Effector memory CD4-positive, alpha-beta T cell (primary cell): ENCODE measurements at places on chromosomes 6 and 20.

GRCh38 chr6:153801917-153802316 is 237.1 kb upstream of the OPRM1 start:
- DNase-seq = no peak
- no peaks in the 10 kb centered on the region for H3K27me3 ChIP-seq
- H3K4me3 ChIP-seq = no peak overlapping the region
- no peaks in the 10 kb centered on the region for H3K36me3 ChIP-seq
- H3K27ac ChIP-seq = no peak overlapping the region

GRCh38 chr6:156418253-156418652 is 358.9 kb upstream of the ARID1B start:
- H3K36me3 ChIP-seq = no peaks in the 10 kb centered on the region
- no peak overlapping the region for H3K4me3 ChIP-seq
- H3K27ac ChIP-seq = no peak overlapping the region

DNA sequence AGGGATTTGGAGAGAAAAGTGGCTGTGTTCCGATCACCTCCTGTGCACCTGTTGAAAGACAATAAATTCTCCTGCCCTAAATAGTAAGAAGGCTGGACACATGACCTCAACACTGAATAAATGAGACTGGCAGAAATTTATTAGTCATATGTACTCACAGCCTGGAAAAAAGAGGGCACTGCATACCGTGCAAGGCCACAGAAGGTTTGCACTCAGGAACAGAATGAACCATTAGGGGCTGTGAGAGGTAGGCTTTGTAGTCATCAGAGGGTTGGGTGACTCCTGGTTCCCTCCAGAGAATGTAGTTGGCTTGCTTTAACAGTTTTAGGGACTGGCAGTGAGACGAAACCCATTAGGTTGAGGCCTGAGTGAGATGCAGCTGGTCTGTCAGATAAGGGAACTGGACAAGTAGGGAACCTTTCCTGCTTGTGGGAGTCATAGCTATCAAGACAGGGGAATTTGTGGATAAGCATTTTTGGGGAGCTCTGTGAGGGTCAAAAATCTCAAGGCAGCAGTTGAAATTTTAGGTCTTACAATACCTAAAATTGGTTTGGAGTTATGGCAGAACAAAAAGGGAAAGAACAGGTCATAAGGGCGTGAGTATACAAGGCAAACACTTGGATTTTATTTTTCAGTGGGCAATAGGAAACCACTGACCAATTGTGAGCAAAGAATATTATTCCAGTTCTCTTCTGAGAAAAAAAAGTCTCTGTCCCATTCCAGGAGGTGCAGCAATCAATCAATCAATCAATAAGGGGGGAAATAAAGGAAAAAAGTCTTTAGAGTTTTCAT is 67.9 kb upstream of the BTN3A2 start:
- H3K4me1 ChIP-seq = no peaks in the 10 kb centered on the region
- H3K4me3 ChIP-seq = no peak overlapping the region
- no peaks in the 10 kb centered on the region for H3K27me3 ChIP-seq
- no peak overlapping the region for H3K27ac ChIP-seq
- H3K36me3 ChIP-seq = no peaks in the 10 kb centered on the region
- DNase-seq = no peak

GRCh38 chr6:1494671-1495070 is 105.3 kb downstream of the FOXF2 start:
- no peak overlapping the region for H3K27ac ChIP-seq
- no peaks in the 10 kb centered on the region for H3K27me3 ChIP-seq
- DNase-seq = no peak
- H3K36me3 ChIP-seq = no peaks in the 10 kb centered on the region
- H3K4me1 ChIP-seq = no peaks in the 10 kb centered on the region

DNA sequence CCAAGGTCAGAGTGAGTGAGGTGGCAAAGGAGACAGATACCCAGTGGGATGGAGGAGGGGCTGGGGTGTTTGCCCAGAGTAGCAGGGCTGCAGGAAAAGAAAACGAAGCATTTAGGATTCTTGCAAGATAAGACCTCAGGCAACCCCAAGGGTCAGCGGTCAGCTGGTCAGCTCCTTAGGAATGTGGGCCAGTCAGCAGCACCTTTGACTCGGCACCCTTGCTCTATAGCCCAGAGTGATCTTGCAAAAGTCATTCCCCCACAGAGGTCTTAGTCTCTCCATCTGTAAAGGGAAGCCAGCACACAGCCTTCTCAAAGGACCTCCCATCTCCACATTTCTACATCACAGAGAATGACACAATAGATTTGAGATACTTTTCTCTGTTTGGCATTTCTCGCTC is 56.7 kb downstream of the VEGFA start:
- H3K4me1 ChIP-seq = no peaks in the 10 kb centered on the region
- no peak overlapping the region for H3K27ac ChIP-seq
- DNase-seq = no peak
- H3K4me3 ChIP-seq = no peak overlapping the region
- H3K36me3 ChIP-seq = no peaks in the 10 kb centered on the region
- H3K27me3 ChIP-seq = no peaks in the 10 kb centered on the region

DNA sequence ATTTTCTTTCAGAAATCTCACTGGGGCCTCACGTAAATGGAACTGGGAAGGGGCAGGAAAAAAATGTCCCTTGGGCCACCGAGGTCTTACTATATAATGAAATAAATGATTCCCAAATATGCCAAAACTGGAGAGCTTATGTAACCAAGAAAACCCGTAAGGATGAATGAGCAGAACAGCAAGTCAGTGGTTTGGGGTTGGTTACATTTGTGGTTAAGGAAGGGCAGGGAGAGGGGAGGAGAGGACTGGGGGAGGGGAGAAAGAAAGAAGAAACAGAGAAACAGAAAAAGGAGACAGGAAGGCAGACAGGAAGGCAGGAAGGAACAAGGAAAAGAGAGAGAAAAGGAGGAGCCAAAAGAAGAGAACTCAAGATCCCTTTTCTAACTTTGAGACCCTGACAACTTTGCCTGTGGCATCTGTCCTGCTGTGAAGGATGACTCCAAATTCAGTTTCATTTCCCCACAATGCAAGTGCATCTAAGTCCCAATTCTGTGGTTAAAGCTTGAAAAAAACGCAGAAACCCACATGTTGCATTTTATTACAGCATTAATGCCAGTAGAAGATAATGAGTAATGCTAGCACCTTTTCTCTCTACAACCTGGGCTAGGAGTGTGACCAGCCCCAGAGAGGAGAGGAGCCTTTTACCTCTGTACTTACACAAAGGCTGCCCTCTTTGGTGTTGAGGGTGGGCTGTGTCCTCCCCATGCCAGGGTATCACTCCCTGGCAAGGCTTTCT is 10.8 kb upstream of the ARMC2 start:
- H3K4me1 ChIP-seq = no peaks in the 10 kb centered on the region
- no peaks in the 10 kb centered on the region for H3K27me3 ChIP-seq
- no peak for DNase-seq
- H3K4me3 ChIP-seq = no peak overlapping the region
- H3K36me3 ChIP-seq = no peaks in the 10 kb centered on the region

GRCh38 chr6:36139991-36140710 is 9.8 kb downstream of the MAPK13 start:
- no peak overlapping the region for H3K4me3 ChIP-seq
- no peaks in the 10 kb centered on the region for H3K27me3 ChIP-seq
- no peak overlapping the region for H3K27ac ChIP-seq

DNA sequence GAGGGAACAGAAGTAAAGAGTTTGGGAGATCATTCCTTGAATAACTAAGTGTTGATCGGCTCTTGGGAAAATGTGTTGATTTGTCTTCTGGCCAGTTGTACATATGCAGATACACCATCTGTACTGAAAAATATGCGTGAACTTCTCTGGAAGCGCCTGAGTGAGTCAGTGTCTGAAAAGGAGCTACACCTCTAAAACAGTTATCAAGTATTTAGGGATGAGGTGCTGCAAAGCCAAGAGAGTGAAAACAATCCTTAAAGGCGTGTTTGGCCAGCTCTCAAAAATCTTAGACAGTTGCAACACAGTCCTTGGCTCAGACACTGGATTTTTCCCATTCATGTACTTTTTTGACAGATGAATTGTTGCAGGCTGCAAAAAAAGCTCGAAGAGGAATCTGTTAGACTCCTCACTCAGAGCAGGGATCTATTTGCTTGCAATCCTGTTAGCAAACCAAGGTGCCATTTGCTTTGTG is 61.3 kb downstream of the BMP6 start:
- no peaks in the 10 kb centered on the region for H3K4me1 ChIP-seq
- no peak for DNase-seq
- no peak overlapping the region for H3K4me3 ChIP-seq
- H3K27me3 ChIP-seq = no peaks in the 10 kb centered on the region
- H3K36me3 ChIP-seq = no peaks in the 10 kb centered on the region
- no peak overlapping the region for H3K27ac ChIP-seq

- H3K4me1 ChIP-seq = peaks cover 6% of the 10 kb centered on the region
- no peak for DNase-seq
- no peaks in the 10 kb centered on the region for H3K27me3 ChIP-seq
- no peaks in the 10 kb centered on the region for H3K36me3 ChIP-seq
- H3K27ac ChIP-seq = no peak overlapping the region
- peak overlapping the region; percentile 69 for H3K4me3 ChIP-seq
These were observed 1.1 kb upstream of the BEND3 start for GRCh38 chr6:107116328-107116892.

DNA sequence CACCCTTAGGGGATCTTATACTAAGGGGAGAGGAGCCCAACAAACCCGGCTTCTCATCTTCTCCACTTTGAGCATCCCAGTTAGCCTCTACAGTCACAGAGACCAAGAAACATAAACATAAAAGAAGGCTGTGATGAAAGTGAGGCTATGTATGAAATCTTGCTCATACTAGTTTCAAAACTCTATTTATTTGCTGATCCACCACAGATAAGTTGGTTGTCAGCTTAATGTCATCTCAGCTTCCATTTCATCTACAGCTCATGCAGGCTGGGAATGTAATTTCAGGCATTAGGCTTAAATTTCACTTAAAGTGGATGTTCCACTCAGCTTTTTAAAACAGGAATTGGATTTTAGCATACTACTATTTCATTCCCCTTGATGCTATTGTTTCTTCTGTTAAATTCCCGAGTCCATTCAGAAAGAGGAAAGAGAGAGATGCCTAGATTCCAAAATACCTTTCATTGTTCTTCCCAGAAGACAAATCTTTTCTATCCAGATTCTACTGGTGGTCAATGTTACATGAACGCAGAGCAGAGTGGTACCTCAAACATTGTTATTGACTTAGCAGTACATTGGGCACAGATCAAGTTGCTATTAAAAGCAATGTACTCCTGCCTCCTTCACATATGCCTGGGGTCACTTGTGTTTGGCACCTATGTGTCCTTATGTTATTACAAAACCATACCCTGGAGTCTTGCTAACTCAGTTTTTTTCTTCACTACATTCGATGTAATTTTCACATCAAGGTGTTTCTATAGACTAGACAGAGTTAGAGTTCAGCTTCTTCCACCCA is 149.0 kb downstream of the HACE1 start:
- DNase-seq = no peak
- H3K4me1 ChIP-seq = no peaks in the 10 kb centered on the region

DNA sequence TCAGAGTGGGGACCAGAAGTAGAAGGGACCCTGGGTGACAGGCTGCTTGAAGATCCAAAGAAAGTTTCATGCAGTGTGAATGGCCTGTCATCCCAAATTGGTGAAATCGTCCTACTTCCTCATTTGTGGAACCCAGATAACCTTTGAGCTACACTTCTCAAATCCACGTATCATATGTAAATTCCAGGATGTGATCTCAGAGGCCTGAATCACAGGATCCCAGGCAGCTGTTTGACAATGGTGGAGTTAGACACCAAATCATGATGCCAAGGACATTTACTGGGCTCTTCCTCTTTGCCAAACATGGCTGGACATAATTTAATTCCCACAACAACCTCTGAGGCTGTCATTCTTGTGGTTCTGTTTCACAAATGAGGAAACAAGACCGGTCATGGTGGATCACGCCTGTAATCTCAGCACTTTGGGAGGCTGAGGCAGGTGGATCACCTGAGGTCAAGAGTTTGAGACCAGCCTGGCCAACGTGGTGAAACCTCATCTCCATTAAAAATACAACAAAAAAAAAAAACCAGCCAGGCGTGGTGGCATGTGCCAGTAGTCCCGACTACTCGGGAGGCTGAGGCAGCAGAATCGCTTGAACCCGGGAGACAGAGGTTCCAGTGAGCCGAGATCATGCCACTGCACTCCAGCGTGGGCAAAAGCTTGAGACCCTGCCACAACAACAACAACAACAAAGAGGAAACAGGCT is 39.9 kb upstream of the TTPAL start:
- H3K27ac ChIP-seq = no peak overlapping the region
- no peaks in the 10 kb centered on the region for H3K27me3 ChIP-seq
- no peaks in the 10 kb centered on the region for H3K4me1 ChIP-seq

DNA sequence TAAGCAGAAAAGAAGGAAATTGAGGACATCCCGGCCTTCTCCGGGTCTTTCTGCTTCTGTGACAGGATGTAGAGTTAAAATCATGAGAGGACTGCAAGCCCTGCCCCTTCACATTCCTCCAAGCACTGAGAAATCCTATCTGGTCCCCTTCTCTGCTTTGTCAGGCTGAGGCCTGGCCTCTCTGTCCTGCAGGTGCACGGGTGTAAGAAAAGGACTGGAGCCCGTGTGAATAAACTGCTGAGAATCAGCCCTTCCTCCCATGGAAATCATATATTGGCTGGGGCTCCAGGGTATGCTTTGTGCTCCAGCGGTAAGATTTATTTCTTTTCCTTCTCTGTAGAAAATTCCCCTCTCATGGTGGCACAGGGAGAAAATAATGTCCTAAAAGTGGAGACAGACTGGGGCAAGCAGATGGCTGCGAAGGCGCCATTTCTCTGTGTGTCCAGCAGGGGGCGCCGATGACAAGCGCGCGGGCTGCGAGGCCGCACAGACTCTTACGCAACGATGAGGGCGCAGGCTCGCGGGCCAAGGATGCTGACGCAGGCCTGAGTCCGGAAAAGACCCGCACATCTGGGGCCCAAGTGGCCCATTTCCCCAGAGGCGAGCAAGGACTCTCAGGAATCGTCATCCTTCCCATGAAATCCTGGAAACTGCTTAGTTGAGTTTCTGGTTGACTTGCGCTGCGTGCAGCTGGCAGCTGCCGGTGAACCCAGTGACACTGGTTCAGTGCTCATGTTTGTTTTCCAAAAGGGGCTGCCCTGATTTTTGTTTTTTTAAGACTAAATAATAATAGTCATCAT is 258.6 kb downstream of the ADGB start:
- H3K27ac ChIP-seq = no peak overlapping the region
- DNase-seq = peak; percentile 40

- no peaks in the 10 kb centered on the region for H3K27me3 ChIP-seq
- no peak overlapping the region for H3K27ac ChIP-seq
- DNase-seq = no peak
- no peaks in the 10 kb centered on the region for H3K4me1 ChIP-seq
These were observed 58.7 kb downstream of the SNX5 start for GRCh38 chr20:17909869-17910321.

DNA sequence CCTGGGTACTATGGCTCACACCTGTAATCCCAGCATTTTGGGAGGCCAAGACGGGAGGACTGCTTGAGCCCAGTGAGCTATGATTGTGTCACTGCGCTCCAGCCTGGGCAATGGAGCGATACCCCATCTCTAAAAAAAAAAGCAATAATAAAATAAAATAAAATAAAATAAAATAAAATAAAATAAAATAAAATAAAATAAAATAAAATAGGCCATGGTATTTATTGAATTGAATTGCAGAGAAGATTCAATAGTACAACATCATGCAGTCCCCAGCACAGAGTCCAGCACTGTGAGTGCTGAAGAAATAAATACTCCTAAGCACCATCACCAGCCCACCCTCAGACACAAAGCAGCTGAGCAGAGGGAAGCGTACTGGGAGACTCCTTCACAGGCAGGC is 144.7 kb downstream of the RALGAPA2 start:
- no peak overlapping the region for H3K27ac ChIP-seq
- H3K4me1 ChIP-seq = no peaks in the 10 kb centered on the region
- no peak overlapping the region for H3K4me3 ChIP-seq
- peaks cover under 1% of the 10 kb centered on the region for H3K36me3 ChIP-seq
- DNase-seq = no peak

- no peaks in the 10 kb centered on the region for H3K4me1 ChIP-seq
- no peak overlapping the region for H3K27ac ChIP-seq
- H3K27me3 ChIP-seq = no peaks in the 10 kb centered on the region
- H3K36me3 ChIP-seq = no peaks in the 10 kb centered on the region
- H3K4me3 ChIP-seq = no peak overlapping the region
These were observed 182.7 kb upstream of the ARG1 start for GRCh38 chr6:131390322-131390721.
